ENCODE measurements at places on chromosomes 5 and 9.

- DNase-seq = no peak
Observed at GRCh38 chr9:89592963-89593726, 11.7 kb upstream of the GADD45G start.

DNA sequence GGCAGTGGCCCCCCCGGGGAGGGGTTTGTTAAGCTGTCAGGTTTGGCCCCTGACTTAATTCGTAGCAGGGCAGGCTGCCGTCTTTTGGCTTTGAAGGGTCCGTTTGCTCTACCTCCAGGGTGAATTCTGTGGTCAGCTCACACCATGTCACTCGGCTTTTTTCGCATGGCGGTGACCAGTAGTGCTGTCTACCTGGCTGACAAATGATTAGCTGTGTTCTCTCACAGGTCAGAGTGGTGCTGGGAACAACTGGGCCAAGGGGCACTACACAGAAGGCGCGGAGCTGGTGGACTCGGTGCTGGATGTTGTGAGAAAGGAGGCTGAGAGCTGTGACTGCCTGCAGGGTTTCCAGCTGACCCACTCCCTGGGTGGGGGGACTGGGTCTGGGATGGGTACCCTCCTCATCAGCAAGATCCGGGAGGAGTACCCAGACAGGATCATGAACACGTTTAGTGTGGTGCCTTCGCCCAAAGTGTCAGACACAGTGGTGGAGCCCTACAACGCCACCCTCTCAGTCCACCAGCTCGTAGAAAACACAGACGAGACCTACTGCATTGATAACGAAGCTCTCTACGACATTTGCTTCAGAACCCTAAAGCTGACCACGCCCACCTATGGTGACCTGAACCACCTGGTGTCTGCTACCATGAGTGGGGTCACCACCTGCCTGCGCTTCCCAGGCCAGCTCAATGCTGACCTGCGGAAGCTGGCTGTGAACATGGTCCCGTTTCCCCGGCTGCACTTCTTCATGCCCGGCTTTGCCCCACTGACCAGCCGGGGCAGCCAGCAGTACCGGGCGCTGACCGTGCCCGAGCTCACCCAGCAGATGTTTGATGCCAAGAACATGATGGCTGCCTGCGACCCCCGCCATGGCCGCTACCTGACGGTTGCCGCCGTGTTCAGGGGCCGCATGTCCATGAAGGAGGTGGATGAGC is 1.4 kb downstream of the TUBB4B start:
- DNase-seq = no peak

GRCh38 chr5:97499605-97500004 is 316.6 kb upstream of the RIOK2 start:
- no peak for DNase-seq

DNA sequence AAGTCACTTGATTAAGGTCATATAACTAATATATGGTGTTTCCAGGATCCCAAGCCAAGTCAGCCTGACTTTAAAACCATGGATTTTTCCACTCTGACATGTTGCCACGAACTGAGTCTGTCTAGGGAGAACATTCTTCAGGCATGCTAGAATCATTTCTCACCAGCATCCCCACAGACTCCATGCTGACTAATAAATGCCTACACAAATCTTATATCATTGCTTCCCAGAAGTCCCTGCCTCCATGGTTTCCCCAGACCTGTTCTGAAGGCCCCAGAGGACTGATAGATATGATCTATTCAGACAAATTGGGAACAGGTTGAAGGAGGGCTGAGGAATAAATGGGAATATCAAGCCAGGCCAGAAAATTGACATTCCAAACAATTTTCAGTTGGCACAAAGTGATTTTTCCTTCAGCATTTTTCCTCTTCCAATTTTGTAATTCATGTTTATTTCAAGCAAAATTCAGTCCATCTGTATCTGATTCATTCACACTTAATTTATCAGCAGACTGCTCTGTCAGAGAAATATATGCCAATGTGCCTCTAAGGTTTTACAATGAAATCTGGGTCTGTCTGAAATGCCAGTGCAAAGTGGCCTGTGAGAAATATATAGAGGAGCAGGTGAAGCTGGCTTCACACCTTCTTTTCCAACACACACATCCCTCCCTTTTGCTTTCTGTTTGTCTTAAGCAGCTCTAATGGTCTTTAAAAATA is 413.6 kb upstream of the TNC start:
- DNase-seq = no peak

GRCh38 chr9:137188086-137188489 is 272 bp downstream of the ANAPC2 start:
- no peak for DNase-seq

DNA sequence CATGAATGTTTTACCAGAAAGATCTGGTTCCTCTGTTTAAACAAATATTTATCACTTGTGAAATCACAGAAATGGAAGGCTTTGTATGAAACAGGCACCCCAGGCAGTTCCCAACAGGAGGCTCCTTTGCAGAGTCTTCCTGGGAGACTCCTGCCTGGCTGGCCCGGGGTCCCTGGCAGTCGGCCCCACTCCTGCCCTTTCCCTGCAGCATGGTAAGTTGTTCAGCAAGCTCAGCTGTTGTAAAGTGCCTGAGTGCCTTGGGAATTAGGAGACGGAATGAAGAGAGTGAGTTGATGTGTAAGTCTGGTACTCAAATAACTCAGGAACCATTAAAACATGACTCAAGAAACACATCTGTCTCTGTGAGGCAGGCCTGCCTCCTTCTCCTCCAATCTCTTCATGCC is 17.5 kb upstream of the LHFPL2 start:
- DNase-seq = no peak

GRCh38 chr5:83837265-83837907 is 116.7 kb upstream of the HAPLN1 start:
- no peak for DNase-seq

DNA sequence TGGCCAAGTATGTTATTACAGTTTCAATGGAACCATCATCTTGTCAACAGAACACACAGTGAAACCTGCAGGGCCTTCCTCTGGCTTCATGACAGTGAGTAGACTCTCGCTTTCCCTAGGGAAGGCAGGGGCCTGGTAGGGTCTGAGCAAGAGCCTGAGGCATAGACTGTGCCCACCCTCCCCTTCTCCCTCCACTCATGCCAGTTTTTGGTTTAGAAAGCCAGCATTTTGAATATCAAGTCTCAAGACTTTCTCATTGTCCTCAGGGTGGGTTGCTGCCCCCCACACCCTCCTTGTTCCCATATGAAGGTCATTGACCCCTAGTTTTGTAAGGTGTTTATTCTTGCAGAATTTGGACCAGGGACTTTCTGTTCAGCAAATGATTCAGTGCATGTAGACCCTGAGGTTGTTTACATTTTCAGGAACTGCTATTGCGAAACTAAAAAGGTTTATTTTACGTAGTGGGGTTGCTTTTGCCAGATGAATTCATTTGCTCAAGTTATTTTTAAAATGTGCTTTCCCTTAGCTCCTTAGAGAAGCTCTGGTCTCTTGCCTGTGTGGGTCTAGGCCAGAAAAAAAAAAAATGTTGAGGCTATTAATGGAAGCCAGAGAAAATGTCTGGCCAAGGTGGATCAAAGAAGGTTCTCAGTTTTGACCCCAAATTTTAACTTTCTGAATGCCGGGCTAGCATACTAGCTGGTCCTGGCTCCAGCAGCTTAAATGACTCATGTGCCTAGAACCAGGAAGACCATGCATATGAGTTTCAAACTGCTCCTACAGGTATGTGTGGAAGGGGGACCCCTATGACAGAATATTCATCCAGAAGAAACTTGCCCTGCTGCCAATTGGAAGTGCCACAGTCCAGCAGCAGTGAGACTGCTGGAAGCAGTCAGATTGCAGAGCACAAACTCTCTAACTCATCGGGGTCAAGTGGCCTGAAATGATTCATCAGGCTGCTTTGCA is 10.1 kb upstream of the MOB3B start:
- no peak for DNase-seq

- DNase-seq = no peak
Observed at GRCh38 chr9:121253821-121254501, 14.0 kb upstream of the GSN start.

- no peak for DNase-seq
Observed at GRCh38 chr9:123359106-123359505, 3.1 kb downstream of the CRB2 start.

DNA sequence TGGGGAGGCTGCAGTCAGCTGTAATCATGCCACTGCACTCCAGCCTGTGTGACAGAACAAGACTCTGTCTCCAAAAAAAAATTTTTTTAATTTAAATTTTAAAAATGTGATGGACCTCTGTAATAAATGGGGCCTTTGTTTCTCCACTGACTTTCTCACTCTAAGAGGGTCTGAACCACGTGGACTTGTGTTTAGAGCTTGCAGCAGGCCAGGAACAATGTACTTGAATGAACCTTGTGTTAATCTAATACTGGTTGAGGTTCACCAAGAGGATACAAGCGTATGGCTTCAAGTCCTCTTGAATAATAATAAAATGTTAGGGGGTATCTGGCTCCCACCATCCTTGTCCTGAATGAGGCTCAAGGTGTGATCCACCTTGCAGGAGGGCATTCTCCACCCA is 14.4 kb upstream of the SLC2A8 start:
- DNase-seq = no peak

- no peak for DNase-seq
Observed at GRCh38 chr5:120695368-120695880, 231.3 kb downstream of the PRR16 start.

DNA sequence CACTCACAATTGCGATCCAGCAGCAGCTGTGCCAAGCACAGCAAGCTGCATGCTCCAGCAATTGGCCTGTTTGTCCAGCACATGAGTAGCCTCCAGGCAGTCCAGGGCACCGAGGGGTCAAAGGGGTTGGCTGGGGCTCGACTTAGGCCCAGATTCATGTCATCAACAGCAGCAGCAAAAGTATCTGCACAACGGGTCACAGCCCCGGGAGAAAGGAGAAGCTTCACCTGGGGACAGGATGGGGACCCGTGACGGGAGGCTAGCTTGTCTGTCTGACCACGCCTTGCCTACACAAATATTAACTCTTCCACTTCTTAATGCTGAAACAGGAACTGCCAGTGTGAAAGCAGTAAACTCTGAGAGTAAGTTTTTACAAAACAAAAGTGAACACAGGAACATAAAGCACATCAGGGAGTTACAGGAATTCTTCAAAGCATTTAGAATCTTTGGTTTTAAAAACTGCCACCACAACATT is 191.2 kb downstream of the PIK3R1 start:
- no peak for DNase-seq

DNA sequence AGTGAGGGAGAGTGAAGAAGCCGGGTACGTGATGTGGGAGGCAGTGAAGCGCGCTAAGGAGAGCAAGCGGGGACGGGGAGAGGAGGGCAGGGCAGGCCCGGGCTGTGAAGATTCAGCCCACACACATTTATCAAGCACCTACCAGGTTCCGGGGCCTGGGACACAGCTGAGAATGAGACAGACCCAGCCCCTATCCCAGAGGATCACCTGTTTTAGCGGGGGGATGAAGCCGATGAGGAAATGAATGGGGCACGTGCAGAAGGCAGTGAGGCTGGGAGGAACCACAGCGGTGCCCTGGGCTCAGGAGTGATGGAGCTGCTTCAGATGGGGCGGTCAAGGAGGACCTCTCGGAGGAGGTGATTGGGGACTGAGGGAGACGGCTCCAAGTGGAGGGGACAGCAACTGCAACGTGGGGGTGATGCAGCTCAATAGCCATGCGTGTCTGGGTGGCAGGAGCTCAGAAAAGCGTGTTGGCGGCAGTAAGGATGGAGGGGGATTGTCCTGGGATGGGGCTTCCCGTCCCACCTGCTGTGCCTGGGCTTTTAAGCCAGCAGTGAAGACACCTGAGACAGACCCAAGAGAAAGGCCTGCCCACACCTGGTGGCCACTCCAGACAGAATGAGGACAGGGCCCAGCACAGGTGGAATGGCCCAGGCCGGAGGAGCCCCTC is 77.5 kb upstream of the UNC5A start:
- no peak for DNase-seq

GRCh38 chr9:10062629-10063395 is 550.0 kb downstream of the PTPRD start:
- no peak for DNase-seq

DNA sequence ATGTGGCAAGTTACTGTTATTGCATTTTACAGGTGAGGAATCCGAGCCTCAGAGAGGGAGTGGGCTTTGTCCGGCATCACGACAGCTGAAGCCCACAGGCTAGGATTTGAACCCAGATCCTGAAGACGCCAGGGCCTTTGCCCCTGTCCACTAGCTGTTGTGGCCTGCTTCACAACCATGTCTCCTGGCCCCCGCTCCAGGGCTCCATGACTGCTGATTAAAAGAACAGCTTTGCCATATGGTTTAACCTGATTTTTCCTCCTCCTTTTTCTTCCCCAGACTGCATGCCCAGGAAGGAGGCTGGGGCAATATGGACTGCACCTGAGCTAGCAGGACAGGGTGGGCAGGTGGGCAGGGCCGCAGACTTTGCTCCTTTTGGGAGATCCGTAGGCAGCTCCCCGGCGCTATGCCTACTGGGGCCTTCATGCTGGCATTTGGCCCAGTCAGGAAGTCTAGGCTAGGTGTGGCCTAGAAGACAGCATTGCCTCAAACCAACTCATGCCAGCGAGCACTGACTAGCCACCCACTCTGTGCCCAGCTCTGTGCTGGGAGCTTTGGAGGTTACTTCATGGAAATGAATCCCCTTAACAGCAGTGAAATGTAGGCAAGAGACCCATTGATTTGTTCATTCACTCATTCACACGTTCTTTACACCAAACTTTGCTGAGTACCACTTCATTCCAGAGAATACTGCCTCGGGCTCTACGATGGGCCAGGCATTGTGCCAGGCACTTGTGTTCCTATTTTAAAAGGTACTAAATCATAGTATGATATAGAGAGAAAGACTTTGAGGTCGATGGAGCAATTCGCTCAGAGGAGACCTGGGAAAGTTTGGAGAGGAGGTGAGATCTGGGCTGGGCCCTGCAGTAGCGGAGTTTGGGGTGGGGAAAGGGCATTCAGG is 94.3 kb upstream of the CPEB4 start:
- no peak for DNase-seq

DNA sequence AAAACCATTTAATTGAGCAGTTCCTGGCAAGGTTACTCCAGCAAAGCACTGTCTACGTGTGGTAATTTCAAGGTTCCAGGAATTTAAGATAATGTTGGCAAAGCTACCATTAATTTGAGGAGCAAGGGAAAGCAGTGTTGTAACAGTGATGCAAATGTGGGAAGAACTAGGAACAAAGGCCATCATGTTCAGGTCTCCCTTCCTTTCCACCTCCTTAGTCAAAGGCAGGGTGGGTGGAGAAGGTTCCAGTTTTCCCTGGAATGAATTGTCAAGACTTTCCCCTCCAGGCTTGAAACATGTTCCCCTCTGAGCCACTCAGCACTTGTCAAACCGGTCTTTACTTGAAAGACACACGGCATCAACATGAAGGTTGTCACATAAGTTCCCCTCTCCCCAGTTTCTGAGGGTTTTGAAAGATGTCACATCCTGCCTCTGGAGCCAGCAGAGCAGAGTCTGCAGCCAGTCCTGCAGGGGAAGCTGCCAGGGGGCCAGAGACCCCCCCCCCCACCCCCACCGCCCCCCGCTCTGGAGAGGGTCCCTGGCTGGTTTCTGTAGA is 226.0 kb downstream of the GAS1 start:
- no peak for DNase-seq

DNA sequence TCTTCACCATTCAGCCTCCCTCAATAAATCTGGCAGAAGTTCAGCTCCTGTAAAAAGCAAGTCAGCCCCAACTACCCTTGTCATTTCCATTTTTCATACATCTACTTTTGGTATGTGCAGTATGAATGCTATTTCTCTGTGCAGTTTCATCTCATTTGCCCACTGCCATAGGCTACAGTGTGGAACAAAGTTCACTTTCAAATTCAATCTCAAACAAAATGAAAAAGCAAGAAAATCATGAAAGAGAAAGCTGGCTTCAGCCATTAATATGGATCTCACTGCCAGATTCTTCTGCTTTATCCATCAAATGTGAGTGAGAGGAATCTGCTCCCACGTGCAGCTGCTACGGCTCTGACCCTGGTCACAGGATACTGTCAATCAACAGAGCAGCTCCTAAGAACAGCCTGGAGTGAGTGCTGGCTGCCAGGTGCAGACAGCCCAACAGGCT is 494.2 kb downstream of the ZNF608 start:
- no peak for DNase-seq
